ENCODE measurements at places on chromosomes 13 and 19.

DNA sequence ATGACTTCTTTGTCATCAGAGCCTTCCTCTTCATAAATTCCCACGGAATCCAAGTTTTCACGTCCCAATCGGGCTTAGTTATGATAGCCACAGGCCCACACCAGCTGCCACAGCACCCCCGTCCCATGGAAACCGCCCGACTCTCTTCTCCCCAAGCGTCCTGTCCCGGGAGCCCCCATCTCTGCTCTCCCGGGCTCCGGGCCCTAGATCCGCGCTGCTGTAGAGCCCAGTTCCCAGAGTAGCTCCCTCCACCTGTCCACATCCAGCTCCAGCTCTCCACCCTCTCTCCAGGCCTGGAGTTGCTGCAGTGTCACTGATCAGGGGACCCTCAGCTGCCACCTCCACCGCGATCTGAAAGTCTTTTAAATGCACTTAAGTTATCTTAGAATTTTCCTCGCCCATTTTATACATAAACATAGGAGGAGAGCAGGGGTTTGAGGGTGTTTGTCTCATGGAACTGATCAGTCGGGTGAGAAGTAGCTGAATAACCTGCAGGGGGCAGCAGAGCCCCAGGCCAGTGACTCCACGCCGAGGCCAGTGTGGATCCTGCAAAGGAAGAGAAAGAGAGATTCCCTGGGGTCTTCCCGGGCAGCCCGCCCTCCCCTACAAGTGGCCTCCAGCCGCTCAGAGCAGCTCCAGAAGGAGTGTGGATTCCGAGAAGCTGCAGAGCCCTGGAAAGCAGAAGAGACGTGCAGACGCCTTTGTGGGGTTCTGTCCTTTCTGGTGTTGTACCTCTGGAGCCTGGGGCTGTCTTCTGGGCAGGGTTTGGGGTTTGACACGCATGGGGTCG is 1.1 kb upstream of the ZNF763 start:
- DNase-seq: peak; percentile 56

- DNase-seq: no peak
Observed at GRCh38 chr13:24237356-24237755, 72.0 kb upstream of the C1QTNF9 start.

DNA sequence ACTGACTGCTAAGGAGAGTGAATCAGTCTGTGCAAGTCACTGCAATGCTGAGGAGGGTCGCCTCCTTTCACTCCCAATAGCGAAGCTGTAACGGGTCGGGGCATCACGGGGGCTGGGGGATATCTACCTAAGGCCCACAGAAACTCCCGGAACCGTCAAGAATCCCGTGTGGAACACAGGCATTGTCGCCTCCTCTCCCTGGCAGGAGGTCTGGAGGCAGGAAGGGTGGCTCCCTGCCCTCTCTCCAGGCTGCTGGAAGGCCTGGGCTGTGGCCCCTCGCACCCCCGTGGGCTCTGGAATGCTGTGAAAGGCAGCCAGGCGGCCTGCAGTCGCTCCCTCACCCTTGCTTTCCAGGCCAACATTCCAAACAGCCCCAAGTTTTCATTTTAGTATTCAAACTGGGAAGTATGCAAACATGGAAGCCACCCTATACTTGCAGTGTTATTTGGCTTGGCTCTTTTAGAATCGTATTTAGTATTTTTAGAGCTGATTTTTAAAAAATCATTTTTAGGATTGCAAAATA is 109.4 kb downstream of the CRYL1 start:
- no peak for DNase-seq

GRCh38 chr19:14300303-14300702 is 80.9 kb upstream of the ADGRE5 start:
- DNase-seq: no peak

GRCh38 chr13:39961036-39961435 is 305.6 kb downstream of the COG6 start:
- DNase-seq: no peak

GRCh38 chr13:51235186-51235585 is 13.0 kb downstream of the FAM124A start:
- DNase-seq: no peak

- DNase-seq: no peak
Observed at GRCh38 chr13:40026741-40027140, 371.3 kb downstream of the COG6 start.

DNA sequence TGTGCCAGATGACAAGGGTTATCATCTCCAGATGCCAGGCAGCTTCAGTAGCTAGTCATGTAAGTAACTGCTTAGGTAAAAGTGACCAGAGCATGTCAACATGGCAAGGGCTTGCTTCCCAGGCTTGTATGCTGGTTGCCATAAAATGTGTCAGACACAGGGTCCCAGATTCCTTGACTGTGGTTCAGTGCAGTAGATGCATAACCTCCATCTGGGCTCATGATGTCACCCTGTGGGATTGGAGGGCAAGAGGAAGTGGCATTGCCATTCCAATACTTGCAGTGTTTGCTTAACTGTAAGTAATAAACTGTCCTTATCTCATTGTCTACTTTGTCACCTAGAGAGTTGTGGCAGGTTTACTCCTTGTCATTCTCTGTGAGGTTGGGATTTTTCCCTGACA is 226.8 kb downstream of the PCDH17 start:
- no peak for DNase-seq

DNA sequence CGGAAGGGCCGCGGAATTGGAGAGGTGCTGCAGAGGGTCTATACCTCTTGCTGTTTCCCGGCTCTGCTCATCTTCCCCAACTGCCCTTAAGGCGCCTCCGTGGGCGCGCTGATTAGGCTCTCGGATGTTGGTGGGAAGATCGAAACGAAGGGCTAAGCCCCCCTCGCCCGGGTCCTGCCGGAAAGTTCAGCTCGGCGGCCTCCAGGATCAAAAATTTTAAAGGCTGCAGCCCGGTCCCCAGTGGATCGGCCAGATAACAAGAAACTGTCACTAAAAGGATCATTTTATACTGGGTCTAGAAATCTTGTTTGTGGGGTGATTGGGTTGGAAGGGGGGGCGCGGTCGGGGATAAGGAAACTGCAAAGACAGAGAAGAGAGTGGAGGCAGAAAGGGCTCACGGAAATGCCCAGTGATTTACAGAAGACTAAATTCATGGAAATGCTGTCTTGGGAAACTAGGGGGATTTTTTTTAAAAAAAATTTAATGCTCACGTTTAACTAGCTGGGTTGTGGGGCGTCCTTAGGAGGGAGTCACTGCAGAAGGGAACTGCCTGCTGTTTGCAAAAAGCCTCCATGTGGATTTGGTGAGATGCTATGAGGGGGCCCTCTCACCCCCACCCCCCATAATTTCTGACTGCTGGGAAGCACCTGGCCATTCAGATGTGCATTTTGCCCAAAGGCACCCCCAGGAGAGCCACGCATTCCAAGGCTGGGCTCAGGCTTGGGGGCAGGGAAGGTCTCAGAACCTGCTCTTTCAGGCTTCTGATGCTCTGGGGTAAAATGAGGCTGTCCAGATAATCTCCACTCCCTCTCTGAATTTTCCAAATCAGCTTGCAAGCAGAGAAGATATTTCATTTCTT is 7.7 kb downstream of the CDX2 start:
- DNase-seq: no peak

- DNase-seq: peak; percentile 16
Observed at GRCh38 chr19:8017808-8018207, 12.4 kb upstream of the ELAVL1 start.

DNA sequence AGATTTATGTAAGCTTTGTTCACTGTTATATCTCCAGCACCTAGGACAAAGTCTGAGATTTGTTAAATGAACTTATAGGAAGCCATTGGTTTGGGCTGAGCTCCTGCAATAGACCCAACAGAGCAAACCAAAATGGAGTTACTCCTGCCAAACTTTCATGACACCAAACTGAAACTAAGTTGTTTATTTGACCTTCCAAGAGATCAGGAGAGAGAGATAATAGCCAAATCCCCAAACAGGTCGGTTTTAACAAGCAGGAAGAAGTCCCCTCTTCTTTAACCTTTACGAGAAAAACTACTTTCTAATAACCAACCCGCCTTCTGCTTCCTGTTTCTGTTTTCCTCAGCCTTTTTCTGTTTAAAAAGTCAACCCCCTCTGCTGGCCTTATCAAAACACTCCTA is 54.9 kb upstream of the ATP12A start:
- DNase-seq: no peak

DNA sequence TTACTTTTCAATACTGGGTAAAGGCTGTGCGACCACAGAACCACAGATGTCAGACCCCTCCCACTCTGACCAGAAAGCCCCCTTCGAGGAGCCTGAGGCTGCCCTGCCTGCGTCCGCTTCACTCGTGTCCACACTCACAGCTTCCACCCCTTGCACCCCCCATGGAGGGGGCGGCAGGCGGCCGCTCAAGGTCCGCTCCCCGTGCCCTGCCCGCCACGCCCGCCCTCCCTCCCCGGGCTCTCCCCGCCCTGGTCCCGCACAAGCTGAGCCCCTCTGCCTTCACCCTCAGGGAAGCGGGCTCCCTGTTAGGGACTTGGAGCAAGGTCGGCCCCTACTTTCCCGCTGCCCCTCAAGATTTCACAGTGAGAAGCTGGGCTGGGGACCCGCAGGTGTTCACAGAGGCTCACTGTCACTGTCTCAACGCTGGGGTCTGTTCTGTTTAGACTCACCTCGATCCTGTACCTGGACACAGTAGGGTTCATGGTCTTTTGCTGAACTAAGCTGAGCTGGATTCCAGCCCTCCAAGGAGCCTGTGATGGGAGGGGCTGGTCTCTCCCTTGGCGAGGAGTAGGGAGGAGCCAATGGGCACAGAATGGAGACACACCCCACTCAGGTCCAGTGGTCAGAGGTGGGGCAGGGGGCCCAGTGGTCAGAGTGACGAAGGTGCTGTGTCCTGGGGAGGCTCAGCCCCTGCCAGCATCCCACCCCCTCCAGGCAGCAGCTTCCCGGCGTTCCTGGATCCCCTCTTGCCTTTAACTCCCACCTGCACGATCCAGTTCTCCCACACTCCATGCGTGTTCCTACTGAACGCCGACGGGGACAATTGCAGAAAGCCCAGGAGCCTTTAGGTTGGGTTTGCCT is 69.5 kb downstream of the SPACA7 start:
- DNase-seq: no peak

DNA sequence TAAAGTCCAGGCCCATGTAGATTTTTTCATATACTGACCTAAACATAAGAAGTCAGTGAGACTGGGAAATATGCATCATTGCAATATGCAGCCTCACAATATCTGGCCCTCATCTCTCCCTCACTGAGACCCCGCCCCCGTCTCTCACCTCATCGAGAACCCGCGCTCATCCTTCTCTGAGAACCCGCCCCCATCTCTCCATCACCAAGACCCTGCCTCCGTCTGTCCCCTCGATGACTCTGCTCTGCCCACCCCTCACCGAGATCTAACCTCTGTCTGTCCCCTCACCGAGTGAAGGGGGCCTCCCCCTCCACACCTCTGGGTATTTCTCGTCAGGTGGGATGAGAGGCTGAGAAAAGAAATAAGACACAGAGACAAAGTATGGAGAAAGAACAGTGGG is 20.5 kb upstream of the ZNF846 start:
- DNase-seq: no peak

DNA sequence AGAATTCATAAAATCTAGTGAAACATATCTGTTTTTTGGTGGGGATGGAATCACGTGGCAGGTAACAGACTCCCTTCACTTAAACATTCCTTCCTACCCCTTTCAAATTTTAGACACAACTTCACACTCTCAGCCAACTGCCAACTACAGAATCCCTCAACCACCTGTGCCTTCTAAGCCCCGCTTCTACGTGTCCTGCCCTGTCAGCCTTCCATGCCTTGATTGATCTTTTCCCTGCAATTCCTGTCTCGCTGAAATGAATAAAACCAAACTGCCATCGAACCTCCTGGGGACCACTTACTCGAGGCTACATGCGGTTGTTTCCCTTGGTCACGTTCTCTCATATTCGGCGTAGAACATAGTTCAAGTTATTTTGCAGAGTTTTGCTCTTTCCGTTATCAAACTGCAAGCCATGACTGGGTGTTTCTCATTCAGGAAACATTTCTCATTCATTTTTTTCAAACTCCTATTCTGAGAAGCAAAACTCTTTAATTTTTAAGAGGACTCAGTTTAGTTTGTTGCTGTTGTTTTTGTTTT is 1.1 kb downstream of the ZNF625 start:
- no peak for DNase-seq

- no peak for DNase-seq
Observed at GRCh38 chr13:114230117-114230516, 4.6 kb upstream of the CDC16 start.

- DNase-seq: no peak
Observed at GRCh38 chr13:33150126-33150525, 133.9 kb downstream of the KL start.

GRCh38 chr13:34364633-34365032 is 546.7 kb downstream of the RFC3 start:
- DNase-seq: no peak

DNA sequence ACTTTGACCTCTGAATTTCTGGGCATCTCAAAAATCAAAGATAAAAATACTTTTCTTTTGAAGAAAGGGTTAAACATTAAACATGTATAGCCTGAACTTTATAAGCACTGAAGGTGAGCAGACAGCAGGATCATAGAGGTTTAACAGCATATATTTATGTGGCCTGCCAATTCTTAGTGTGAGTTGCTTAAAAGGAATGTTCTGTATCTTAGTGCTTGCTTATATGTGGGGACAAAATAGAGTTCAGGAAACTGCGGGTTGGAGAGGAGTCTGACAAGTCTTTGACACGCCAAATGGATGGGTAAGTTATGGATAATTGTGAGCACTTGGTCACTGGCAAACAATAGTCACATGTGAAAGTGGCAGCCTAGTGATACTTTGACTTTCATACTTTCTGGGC is 1419.4 kb upstream of the SPRY2 start:
- DNase-seq: no peak

DNA sequence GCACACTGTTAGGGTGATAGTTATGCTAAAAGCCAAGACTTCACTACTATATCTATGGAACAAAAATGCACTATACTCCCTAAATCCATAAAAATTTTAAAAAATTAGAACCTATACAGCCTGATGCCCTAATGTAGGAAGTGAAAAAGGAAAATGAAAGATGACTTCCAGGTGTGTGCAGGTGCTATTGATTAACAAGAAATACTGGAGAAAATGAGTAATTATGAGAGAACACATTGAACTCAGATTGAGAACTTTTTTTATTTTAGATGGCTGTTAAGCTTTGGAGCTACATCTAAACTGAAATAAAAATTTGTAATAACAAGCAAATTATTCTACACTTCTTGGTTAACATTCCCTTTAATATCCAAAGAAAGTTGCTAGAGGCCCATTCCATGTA is 1015.7 kb downstream of the PCDH9 start:
- DNase-seq: no peak

GRCh38 chr13:83831796-83832195 is 50.5 kb downstream of the SLITRK1 start:
- DNase-seq: no peak

GRCh38 chr19:29753190-29753933 is 38.3 kb upstream of the C19orf12 start:
- DNase-seq: no peak

Measured in T follicular helper cell (primary cell).